CD8-positive, alpha-beta memory T cell (primary cell): ENCODE measurements at places on chromosomes 1 and 21. TPM values are rescaled to one million over a fixed set of nuclear protein-coding genes. Genes with fewer than 3 reads are reported as not detected.

Gene WDR64
- not detected for total RNA-seq

Gene EFNA3
- 0.94 TPM for total RNA-seq

Gene CCDC30
- 1.5 TPM for total RNA-seq

Gene GJA4
- total RNA-seq, result not detected

Gene ARMH1
- total RNA-seq, result 33.3 TPM

Gene PCP4L1
- not detected for total RNA-seq

Gene COL11A1
- not detected for total RNA-seq

Gene TDRD10
- not detected for total RNA-seq

Gene DNASE2B
- total RNA-seq, result not detected
